ENCODE measurements at places on chromosomes 5 and 9. TPM values are rescaled to one million over a fixed set of nuclear protein-coding genes. Genes with fewer than 3 reads are reported as not detected.

Gene FIBCD1
- total RNA-seq: 1.9 TPM

Gene GADD45G
- total RNA-seq: 26.5 TPM

Gene LHX3
- total RNA-seq: 0.24 TPM

Gene VLDLR
- 23.6 TPM for total RNA-seq

Gene CNTFR
- not detected for total RNA-seq

Gene GGTA1
- 12.0 TPM for total RNA-seq

Gene SLC34A3
- total RNA-seq: not detected

Gene FAT2
- total RNA-seq: 3.6 TPM

Gene BRD9
- total RNA-seq: 29.6 TPM

Gene MACIR
- total RNA-seq: 32.0 TPM

Gene P4HA2
- 151 TPM for total RNA-seq

Gene ANKRD31
- 1.2 TPM for total RNA-seq

Gene HSPB3
- 14.2 TPM for total RNA-seq

Gene SHLD3
- total RNA-seq: 2.2 TPM

Gene KCNV2
- total RNA-seq: 1.4 TPM

Gene ECSCR
- total RNA-seq: not detected

Gene PGM5
- total RNA-seq: 194 TPM

Gene SERF1A
- total RNA-seq: 35.2 TPM

Gene ATOX1
- total RNA-seq: 33.2 TPM

Gene NR6A1
- total RNA-seq: 0.72 TPM

Gene FOXD4L4
- total RNA-seq: 1.9 TPM

Gene PCDHA13
- 2.6 TPM for total RNA-seq

Gene ANKRD33B
- 7.2 TPM for total RNA-seq

Gene FAXDC2
- 32.3 TPM for total RNA-seq

Gene NUDT12
- total RNA-seq: 7.2 TPM

Gene PCDHGA4
- 6.0 TPM for total RNA-seq

Data from umbilical cord (tissue), 2 donors.